ENCODE measurements at places on chromosomes 16 and 17. TPM values are rescaled to one million over a fixed set of nuclear protein-coding genes. Genes with fewer than 3 reads are reported as not detected.

DNA sequence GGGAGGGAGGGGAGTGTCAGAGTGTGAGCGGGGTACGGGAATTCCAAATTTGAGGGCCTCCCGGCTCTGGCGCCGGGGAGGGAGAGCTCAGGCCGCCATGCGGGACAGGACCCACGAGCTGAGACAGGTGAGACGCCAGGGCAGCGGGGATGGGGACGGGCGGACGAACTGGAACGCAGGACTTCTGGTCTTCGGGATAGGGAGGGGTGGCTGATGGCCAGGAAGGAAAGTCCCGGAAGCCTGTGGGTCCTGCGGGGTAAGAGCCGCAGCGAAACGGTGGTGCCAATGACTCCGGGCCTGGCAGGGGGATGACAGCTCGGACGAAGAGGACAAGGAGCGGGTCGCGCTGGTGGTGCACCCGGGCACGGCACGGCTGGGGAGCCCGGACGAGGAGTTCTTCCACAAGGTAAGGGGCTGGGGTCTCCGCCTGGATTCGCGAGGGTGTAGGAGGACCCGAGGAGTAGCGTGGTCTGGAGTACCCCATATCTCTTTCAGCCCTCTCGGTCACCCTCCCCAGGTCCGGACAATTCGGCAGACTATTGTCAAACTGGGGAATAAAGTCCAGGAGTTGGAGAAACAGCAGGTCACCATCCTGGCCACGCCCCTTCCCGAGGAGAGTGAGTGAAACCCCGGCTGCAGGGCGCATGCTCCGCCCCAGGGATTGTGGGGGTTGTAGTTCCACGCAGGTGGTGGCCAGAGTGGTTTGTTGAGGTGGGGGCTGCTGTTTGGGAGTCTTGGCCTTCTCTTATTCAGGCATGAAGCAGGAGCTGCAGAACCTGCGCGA, 543 bp downstream of the STX4 start:
- DNase-seq = peak; percentile 96

DNA sequence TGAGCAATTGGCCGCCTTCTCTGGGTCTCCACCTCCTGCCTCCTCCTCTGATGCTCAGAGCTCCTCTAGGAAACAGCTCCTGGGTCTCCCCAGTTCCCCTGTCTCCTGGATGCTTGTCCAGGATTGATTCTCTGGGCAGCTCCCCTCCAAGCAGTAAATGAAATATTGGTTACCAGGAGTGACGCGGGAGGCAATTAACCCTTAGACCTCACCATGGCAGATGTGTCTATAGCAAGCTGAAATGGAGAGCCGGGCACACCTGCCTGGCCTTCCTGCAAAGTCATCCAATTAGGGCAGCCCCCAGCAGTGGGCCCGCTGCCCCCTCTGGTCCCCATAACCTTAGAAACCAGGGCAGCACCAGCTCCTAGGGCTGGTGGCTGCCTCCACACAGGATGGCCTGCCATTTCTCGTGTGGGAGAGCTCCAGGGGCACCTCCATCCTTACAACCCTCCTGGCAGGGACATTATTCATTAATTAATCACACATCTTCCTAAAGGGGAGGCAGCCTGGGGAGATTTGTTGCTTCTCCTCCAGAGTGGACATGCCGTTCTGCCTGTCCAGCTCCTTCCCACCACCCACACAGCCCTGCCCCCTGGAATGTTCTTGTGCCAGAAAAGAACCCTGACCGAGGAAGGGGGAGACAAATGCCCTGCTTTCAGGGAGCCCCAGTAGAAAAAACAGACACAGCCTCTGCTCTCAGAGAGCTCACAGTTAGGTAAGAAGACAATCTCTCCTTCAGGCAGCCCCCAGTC, 8.3 kb upstream of the KIF18B start:
- peak; percentile 31 for DNase-seq

GRCh38 chr17:5788266-5788900, 204.1 kb upstream of the NLRP1 start:
- no peak for DNase-seq

GRCh38 chr16:89925596-89926079, 2.5 kb downstream of the TUBB3 start:
- DNase-seq = peak; percentile 74

DNA sequence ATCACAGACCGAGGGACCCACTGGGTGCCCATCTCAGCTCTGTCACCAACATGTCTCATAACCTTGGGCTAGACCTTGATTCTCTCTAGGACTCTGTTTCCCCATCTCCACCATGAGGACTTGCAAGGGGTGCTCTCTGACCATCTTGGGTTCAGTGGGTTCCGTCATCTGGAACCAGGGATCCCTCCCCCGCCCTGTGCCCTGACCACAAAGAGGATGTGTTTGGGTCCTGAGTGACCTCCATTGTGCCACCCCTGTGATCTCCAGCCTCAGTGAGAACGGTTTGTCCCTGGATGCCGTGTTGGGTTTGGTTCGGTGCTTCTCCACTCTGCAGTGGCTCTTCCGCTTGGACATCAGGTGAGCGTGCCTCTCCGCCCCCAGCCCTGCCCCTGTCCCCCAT, 49.1 kb upstream of the CPNE2 start:
- DNase-seq = no peak

- no peak for DNase-seq
These were observed 58.8 kb downstream of the NFATC3 start for GRCh38 chr16:68144008-68144407.

DNA sequence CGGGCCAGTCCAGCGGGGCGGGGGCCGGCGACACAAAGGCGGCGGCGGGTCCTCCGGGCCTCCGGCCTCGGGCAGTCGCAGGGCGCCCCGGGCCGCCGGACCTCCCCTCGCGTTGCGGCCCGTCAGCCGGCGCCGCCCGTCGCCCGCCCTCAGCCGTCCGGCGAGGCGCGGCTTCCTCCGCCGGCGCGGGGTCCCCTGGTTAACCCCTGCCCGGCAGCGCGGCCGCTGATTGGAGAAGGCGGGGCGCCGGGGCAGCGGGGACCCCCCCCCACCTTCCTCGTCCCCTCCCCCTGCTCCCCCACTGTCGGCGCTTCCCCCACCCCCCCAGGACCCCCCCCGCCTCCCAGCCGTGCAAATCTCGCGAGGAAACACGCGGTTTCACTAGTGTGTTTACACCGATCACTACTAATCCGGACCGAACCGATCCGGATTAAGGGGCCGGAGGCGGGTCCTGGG, at the start of gene TLK2:
Gene TLK2 (plus strand): TSS at position 402 of the 456 bp plus-strand sequence. CDS start 2,301 bp downstream, outside the sequence.
- DNase-seq = peak; percentile 80

The KRTAP4-1 gene
- total RNA-seq = not detected

All from cardiac septum (tissue), 1 donor.